ENCODE measurements at places on chromosomes 6 and 20.

DNA sequence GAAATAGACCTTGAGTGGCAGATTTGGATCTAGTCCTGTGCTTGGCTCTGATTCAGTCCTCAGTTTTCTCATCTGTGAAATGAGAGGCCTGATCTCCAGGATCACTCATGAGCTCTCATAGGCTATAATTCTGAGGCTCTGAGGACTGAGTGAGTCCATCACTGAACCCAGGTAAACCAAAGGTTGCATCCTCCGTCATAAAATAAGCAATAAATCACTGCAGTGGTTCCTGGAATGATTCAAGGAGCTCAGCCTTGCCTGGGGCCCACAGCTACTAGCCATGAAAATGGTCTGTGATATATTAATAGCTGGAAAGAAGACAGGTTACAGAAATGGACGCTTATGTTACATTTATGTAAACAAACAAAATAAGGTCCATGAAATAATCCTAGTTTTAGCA lies 124.8 kb downstream of the MAP3K7 start:
- no peak for DNase-seq

GRCh38 chr6:16374461-16375200 lies 136.2 kb downstream of the GMPR start:
- DNase-seq, result no peak

- no peak for DNase-seq
Observed at GRCh38 chr20:7703996-7704395, 236.3 kb downstream of the HAO1 start.

- no peak for DNase-seq
Observed at GRCh38 chr20:59336540-59336939, 36.1 kb downstream of the EDN3 start.

GRCh38 chr20:48090314-48090713 lies 305.0 kb upstream of the SULF2 start:
- no peak for DNase-seq

GRCh38 chr6:4057036-4057435 lies 21.9 kb downstream of the FAM217A start:
- DNase-seq, result no peak

All from activated T-cell treated with anti-CD3 and anti-CD28 coated beads, Interleukin-2, amount 50 U/mL, for 1 hour (primary cell).